ENCODE measurements at places on chromosomes 4 and X. TPM values are rescaled to one million over a fixed set of nuclear protein-coding genes. Genes with fewer than 3 reads are reported as not detected.

NSUN7 gene
- 3.5 TPM for total RNA-seq

DNA sequence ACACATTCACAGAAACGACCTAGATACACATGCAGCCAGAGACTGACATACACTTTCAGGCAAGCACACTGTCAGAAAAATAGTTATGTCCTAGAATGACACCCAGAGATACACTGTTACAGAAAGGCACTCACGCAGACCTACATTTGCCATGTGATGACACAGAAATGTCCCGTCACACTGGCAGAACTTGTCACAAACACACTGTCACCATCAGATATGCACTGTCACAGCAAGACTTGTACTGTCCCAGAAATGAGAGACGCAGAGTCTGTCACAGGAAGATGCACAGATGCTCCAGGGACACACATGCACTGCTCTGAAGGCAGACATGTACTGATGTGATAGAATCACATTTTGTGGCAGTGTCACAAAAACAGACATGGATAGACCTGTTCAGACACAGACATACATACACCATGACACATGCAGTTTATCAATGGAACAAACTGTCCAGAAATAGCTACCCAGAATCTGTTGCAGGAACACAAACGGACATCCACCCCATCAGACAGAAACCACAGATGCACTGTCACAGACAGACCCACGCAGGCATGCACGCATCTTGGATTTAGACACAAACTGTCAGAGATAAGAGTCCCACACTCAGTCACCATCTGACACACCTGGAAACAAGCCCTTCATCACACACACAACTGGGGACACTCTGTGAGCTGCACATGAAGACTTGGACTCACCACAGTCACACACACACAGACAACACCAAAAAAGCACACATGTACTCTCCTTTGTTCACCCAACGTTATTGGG, 1.3 kb upstream of the PIM2 start:
- DNase-seq = no peak

GATA1 gene
- total RNA-seq = 0.41 TPM

DNA sequence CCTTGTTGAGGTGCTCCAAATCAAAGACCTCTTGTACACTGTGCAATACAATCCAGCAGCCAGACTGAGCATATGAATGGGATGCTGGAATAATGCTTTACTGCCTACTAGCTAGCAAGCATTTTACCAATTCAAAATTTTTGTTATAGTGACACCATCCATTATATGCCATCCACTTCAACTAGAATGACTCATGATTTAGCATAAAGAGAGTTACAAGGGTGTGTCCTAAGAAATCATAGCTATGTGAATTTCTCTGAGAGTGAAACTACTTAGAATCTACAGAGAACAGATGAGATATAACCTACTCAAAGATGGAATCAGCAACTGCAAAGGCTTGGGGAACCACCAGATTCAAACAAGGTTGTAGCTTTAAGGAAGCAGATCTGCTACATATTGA, 221.9 kb downstream of the LHFPL1 start:
- DNase-seq = no peak

DNA sequence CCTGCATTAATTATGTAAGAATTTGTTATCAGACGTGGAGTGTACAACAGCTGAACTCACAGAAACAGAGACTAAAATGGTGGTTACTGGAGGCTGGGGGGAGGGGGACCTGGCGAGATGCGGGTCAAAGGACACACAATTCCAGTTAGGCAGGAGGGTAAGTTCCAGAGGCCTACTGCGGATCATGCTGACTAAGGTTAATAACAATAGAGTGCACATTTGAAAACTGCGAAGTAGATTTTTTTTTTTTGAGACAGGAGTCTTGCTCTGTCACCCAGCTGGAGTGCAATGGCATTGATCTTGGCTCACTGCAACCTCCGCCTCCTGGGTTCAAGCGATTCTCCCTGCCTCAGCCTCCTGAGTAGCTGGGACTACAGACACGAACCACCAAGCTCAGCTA, 7.6 kb downstream of the AGA start:
- DNase-seq = no peak

DNA sequence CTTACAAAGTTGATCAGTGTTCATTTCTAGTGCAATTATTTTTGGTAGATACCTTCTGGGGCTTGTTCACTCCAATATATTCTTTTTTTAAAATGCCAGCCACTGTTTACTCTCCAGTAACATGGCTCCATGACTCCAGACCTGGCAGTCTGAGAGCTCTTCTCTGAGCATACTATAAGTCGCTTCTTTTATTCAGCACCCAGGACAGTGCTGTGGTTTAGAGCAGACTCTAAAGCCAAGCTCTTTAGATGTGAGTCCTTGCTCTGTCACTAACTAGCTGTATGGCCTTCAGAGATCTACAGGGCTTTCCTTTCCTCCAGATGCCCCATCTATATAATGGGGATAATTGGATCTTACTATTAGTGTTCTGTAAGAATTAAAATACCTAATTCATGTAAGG, 200.2 kb upstream of the FAM241A start:
- DNase-seq = peak; percentile 13

- no peak for DNase-seq
Observed at GRCh38 chr4:13988353-13989305, 361.1 kb upstream of the BOD1L1 start.

- no peak for DNase-seq
Observed at GRCh38 chrX:131083510-131084142, 25.5 kb downstream of the ARHGAP36 start.

- no peak for DNase-seq
Observed at GRCh38 chr4:136400829-136401228, 1131.5 kb downstream of the PCDH18 start.

- no peak for DNase-seq
Observed at GRCh38 chr4:154294652-154295350, 196.8 kb downstream of the DCHS2 start.

GRCh38 chr4:80154545-80154933, 42.8 kb upstream of the PRDM8 start:
- peak; percentile 33 for DNase-seq

Measured in tongue (tissue), 3 donors.